ENCODE measurements at places on chromosomes 2 and 18.

GRCh38 chr18:23922939-23923338, 91.6 kb upstream of the TTC39C start:
- no peak for DNase-seq

DNA sequence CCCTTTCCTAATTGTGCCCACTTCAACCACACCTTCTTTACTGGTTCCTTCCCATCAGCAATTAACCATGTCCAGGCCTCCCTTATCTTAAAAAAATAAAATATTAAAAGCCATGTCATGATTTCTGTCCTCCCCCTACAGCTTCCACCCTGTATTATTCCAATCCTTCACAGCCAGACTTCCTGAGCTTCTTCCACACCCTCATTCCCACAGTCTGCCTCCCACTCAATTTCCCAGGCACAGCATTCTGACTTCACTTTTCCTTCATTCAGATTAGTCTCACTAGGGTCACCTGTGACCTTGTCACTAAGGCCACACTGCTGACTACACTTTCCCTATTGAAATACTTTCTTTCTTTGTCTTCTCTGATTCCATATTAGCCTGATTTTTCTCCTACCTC, 159.4 kb downstream of the DIS3L2 start:
- DNase-seq, result no peak

GRCh38 chr18:23036660-23037201, 98.6 kb upstream of the CABLES1 start:
- DNase-seq, result no peak

- DNase-seq, result no peak
These were observed 80.9 kb upstream of the IGFBP5 start for GRCh38 chr2:216776066-216776850.

DNA sequence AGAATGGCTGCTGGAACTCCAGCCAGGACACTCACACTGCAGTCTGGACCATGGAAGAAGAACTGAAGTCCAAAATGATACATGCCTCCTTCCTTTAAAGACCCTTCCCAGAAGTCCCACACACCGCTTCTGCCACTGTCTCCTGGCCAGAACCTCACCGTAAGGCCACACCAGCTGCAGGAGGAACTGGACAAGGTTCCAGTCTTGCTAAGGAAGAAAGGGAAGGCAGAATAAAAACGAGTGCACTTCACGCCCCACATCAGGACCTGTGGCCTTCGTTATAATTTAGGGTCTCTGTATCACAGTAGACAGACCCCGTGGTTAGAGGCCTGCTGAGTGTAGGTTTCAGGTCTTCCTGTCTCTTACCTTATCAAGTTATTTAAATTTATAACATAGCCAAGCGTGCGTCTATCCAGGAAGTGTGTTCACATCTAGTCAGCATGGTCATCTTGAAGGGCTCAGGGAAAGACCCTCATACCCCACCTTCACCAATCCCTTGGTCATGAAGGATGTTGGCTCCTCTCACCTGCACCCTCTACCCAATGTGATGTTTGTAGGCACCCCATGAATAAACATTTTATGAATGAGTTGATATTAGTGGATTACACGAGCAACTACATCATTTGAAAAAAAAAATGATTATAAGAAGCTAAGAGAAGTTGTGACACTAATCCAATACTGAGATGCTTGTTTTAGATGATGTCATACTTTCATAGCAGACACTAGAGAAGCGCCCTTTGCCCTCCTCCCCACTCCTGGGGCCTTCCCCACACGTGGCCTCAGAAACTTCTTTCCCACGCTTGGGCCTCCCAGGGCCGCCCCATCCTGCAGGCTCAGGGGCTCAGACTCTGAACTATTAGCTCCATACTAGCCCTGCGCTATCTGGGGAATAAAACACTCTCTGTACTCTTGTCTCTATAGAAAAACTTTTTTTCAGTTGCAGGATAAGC, 157.6 kb downstream of the FAM210A start:
- DNase-seq, result no peak

DNA sequence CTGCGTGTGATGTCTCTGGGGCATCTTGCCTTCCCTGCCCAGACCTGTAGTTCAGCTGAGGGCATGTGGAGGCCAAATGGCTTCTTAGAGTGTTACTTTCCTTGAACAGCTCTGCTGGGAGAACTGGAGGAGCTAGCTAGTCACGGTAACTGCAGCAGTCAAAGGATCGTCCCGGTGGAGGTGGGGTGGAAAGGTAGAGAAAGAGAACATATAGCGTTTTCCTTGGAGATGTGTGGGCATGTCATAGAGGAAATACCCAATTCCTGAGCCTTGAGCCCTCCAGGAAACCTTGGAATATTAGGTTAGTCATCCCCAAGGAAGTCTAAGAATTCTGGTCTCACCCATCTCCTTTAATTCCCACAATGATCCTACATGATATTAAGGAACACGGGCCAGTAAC, 33.5 kb upstream of the IL37 start:
- DNase-seq, result no peak

GRCh38 chr2:154704991-154705390, 6.5 kb downstream of the KCNJ3 start:
- DNase-seq, result no peak
